HEK293T (cell line): ENCODE measurements at places on chromosomes 12 and 14.

DNA sequence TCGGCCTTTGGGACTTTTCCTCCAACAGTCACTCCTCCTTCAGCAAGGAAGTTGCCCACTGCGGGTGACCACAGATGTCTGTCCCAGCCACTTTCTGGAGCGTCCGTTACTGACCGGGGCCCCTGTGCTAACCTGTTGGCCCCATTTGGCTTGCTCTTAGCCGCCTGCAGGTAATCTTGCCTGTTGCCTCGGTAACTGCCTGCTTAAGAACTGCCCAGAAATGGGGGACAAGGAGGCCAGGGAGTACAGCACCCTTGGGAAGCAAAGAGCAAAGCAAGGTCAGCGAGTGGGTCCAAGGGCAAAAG is 338.8 kb upstream of the SFSWAP start:
- no peak for DNase-seq

DNA sequence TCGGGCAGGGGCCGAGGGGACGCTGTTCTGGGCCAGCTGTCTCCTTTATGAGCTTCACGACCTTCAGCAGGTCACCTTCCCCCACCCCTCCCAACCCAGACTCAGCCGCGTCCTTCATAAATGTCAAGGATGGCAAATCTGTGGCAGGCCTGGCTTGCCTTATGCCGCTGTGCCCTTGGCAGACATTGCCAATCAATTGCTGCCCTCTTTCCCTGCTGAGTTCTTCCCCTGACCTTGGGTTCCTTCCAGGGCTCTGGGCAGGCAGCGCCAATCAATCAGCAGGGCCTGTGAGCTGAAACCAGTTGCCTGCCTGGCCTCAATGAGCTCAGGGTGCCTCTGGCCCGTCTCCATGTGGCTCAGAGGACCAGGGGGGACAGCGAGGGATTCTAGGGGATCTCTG is 7.7 kb downstream of the FAM222A start:
- DNase-seq = no peak

DNA sequence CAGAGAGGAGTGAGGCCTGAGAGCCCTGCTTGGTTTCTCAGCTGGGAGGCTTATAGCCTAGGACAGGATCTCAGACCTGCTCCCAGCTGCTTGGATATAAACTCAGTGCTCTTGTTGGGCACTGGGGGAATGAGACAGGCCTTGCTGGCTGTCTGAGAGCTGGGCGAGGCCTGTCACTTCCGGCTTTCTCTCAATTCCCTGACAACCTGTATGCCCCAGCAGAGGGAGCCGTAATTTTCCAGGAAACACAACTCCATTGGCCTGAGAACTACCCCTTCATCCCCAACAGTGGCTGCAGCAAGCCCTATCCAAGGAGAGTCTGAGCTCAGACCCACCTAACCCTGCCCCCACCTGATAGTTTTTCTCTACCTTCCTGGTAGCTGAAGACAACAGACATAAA is 258.3 kb upstream of the STXBP6 start:
- DNase-seq = no peak

- DNase-seq = no peak
Measured at GRCh38 chr12:48631071-48631470, 51.0 kb downstream of the KANSL2 start.

- peak; percentile 39 for DNase-seq
Measured at GRCh38 chr12:32501835-32502333, 102.5 kb downstream of the FGD4 start.

DNA sequence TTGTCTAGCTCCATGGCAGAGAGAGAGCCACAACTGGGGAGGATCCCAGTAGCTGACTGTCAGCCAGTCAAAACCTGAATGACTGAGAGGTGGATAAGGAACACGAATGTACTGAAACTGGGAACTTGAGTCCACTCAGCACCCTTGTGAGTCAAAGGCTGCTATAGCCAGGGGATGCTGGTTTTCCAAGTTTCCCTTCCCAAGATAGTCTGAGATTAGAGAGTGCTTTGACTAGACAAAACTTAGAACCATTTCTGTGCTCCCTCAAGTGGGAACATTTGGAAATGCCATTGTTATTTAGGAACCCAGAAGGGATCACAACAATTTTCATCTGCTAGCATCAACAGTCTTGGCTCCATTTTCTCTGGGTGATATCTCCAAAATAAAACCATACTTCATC is 4.0 kb downstream of the PRKAG1 start:
- no peak for DNase-seq

GRCh38 chr14:67411820-67412421 is at the start of gene PLEK2:
TSS of gene PLEK2 (minus strand) at chr14:67412165. CDS start at chr14:67412059, 106 bp downstream.
- no peak for DNase-seq

GRCh38 chr14:58746261-58746660 is 108.5 kb downstream of the DACT1 start:
- no peak for DNase-seq

DNA sequence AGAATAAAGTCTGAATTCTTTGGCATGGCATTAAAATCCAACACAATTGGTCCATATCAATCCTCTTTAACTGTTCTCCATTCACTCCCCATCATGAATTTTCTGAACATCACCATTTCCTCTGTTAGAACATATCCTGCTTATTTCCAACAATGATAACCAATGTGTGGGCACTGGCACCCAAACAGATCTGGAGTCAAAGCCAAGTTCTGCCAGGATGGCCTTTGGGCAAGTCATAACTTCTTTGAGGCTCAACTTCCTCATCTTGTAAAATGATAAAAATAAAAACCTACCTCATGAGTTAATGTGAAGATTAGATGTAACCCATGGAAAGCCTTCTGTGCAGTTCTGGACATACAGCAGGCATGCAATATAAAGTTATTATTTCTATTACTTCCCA is 12.5 kb downstream of the PAWR start:
- DNase-seq = no peak
